Stimulated activated CD8-positive, alpha-beta memory T cell treated with anti-CD3 and anti-CD28 coated beads, Interleukin-4, amount 100 ng/mL, for 1 hour (primary cell): ENCODE measurements at places on chromosomes 13 and 19.
A peak's percentile ranks its signal among the peaks of the same experiment; 100 is the strongest.

- no peak for DNase-seq
Observed at GRCh38 chr19:16327911-16328823, 3.5 kb downstream of the KLF2 start.

- DNase-seq, result no peak
Observed at GRCh38 chr13:45723798-45724197, 21.7 kb downstream of the CBY2 start.

DNA sequence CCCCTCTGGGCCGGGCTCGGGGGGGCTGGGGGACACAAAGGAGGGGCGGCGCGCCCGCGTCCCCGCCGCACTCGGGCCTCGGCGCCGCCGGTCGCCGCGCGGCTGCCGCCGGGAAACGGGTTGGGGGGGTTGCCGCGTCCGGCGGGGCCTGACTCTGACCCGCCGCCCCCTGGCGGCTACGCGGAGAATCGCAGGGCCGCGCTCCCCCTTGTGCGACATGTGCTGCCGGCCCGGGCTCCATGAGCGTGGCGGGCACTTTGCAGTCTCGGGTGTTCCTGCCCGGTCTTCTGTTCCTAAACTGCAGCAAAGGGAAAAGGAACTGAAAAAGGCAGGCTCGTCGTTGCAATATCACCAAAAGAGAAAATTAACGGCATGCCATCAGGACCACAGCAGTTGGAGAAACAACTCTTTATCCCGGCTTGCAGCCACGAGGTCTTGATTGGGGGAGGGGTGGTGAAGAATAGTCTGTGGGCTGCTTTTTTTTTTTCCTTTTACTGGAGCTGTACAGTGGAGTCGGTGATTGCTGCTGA lies 1.5 kb downstream of the MIR17HG start:
- DNase-seq, result peak; percentile 91

DNA sequence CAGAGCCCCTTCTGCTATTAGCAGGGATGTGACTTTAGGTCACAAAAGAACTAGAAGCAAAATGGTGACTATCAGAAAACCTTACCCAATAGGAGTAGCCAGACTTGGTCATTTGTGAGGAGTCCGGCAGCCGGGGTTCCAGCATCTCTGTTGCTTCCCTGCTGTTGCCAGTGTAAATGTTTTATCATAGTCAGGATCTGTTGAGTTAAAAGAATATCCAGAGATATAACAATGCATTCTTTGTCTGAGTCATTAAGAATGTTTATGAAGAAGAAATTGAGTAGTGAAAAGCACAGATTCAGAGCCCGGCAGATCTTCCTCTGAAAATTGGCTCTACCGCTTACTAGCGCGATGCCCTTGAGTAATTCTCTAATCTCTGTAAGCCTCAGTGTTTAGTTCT lies 84.2 kb downstream of the COL4A2 start:
- no peak for DNase-seq

DNA sequence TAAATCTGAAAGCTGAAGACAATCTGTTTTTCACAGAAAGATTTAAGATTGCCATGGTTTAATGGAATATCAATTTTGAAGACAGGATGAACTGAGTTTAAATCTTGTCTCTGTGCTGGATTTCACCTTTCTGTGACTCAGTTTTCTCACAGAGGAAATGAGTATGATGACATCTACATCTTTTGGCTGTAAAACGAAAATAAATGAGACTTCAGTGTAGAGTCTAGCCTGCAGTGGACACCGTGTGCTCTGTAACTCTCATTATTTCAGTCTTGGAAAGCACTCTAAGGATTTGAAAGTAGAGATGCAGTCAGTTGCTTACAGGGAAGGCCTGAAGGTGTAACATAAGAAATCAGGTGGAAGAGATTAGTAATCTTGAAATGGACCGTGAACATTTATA lies 150.4 kb downstream of the NALCN start:
- DNase-seq, result no peak
